ENCODE measurements at places on chromosomes 3 and 15.

GRCh38 chr3:24686808-24687207 is 192.2 kb upstream of the THRB start:
- peak; percentile 82 for DNase-seq

GRCh38 chr15:82047453-82048400 is 1.9 kb upstream of the MEX3B start:
- DNase-seq = peak; percentile 34

GRCh38 chr15:95269242-95270183 is 1038.2 kb downstream of the MCTP2 start:
- no peak for DNase-seq

- DNase-seq = no peak
These were observed 49.8 kb downstream of the PLD1 start for GRCh38 chr3:171760477-171760876.

- DNase-seq = no peak
These were observed 187.1 kb downstream of the DPH6 start for GRCh38 chr15:35358824-35359223.

DNA sequence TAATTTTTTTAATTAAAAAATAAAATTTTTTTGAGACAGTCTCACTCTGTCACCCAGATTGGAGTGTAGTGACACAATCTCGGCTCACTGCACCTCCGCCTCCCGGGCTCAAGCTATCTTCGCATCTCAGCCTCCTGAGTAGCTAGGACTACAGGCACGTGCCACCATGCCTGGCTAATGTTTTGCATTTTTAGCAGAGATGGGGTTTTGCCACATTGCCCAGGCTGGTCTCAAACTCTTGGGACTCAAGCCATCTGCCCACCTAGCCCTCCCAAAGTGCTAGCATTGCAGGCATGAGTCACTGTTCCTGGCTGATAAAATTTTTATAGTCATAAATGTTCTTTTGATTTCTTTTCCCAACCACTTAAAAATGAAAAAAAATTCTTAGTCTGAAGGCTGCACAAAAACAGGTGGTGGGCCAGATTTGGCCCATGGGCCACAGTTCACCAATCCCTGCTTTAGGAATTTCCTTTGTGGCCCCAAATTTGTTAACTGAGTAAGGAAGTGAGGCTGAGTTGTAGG is 9.2 kb downstream of the UBA5 start:
- no peak for DNase-seq

DNA sequence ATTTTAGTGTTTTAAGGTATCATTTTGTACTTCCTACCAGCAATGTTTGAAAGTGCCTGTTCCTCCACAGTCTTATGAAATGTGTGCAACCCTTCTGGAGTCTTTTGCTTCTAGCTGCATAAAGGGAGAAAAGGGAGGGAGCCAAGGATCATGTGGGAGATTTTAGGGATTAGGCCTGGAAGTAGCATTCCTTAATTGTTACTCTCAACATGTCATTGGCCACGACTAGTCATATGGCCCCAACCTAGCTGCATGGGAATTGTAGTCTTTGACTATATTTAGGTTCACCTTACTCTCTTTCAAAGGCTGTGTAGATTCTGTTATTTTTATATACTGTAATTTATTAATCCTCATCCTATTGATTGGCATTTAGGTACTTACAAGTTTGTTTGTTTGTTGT is 14.9 kb downstream of the CRTAP start:
- no peak for DNase-seq

GRCh38 chr15:48392356-48392755 is 61.1 kb downstream of the DUT start:
- peak; percentile 74 for DNase-seq

- peak; percentile 99 for DNase-seq
These were observed 42.3 kb upstream of the CORO2B start for GRCh38 chr15:68536331-68537095.

DNA sequence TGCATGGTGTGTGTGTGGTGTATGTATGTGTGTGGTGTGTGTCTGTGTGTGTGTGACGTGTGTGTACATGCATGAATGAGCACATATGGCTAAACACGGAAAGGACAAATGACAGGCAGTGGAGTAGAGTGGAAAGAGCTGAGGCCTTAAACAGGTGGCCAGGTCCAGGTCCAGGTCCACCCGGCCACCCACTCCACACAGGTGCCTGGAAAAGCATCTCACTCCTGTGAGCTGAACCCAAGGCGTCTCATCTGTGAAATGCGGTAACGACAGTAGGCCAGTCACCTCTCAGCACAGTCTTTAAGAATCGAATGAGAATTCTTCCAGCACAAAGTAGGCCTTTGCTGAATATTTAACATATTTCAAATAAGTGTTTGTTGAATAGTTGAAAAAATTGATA is 58.7 kb downstream of the ATP10A start:
- no peak for DNase-seq

GRCh38 chr3:188431553-188431952 is 277.6 kb downstream of the LPP start:
- peak; percentile 56 for DNase-seq

DNA sequence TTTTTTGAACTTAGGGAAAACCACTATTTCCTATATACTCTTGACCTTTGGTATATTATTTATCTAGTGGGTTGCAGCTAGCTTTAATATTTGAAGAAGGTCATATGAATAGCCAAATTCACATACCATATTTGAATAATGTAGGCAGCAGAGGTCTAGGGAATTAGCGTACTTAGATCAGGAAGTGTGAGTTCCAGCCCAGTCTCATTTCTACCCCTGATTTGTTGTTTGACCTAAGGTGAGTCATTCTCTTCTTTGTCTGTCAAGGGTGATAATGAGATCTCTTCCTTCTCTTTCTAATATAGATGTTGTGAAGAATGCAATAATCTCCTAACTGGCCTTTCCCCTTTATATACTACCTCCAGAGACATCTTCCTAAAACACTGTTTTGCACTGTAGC is 36.6 kb upstream of the ZPLD1 start:
- DNase-seq = no peak

- DNase-seq = peak; percentile 26
These were observed 274.4 kb downstream of the PLCL2 start for GRCh38 chr3:17158941-17159682.

GRCh38 chr3:37509069-37509468 is 334.7 kb upstream of the LRRFIP2 start:
- DNase-seq = no peak
